Mammary epithelial cell (primary cell): ENCODE measurements at places on chromosomes 7 and 10. TPM values are rescaled to one million over a fixed set of nuclear protein-coding genes. Genes with fewer than 3 reads are reported as not detected.

GRCh38 chr10:13473986-13474385 is 54.8 kb downstream of the BEND7 start:
- DNase-seq, result no peak

DNA sequence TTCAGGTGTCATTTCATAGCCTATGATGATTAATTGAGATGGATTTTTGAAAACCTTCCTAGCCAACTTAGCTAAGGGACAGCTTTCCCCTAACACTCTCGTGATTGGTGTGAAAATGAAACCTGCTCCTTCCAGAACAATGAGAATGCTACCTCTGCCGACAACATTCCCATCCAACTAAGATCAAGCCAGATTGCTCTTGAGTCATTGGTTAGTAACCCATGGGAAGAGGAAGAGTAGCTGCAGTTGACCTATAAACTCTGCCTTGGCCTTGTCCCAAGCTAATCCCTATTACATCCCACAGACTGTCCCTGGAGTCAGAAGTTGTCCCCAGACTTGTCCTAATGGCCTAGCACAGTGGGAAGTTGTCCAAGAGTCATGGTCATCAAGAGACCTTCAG is 80.5 kb upstream of the SVIL start:
- DNase-seq, result peak; percentile 26

- DNase-seq, result peak; percentile 63
Measured at GRCh38 chr7:82506702-82507101, 63.1 kb upstream of the CACNA2D1 start.

Gene MYL10
- polyA plus RNA-seq, result not detected

Gene NPSR1
- not detected for polyA plus RNA-seq

Gene ZNF735
- not detected for polyA plus RNA-seq

Gene PRKG1
- polyA plus RNA-seq, result 0.03 TPM
